ENCODE measurements at places on chromosomes 13 and 19.

- no peak for DNase-seq
Measured at GRCh38 chr19:38918526-38918925, 6.5 kb upstream of the CCER2 start.

DNA sequence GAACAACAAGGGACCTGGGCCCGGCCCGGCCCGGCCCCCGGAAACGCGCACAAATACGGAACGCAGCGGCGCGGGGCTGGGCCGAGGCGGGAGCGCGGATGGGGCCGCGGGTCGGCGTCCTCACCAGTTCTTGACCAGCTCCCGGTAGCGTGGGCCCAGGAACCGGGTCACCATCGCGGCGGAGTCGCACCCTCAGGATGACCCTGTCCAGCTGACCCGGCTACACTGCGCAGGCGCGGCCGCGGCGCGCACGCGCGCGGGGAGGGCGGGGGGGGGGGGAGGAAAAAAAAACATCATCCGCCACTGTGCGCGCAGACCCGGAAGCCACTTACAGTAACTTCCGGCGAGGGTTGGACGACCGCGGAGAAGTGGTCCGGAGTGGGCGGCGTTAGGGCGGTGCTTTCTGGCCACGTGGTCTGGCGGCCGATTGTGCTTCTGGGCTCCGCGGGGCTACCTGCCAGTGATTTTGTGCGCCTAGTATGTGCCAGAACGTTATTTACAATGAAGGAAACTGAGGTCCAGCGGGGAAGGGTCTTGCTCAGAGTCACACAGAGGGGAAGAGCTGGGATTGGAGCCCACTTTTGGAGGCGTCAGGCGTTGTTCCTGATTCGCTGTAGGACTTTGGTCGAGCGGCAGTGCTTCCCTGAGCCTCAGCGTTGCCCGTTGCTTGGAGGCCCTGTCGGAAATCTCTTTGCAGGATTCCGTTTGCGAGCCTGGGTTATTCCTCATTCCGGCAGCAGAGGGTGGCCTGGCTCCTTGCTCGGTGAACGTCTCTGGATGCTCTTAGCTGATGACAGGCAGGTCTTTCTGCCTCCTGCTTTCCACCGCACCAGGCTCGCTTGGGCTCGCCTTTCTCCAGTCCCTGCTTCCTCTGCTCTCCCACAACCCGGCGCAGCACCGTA is at the start of gene UQCR11:
Gene UQCR11 (minus strand): TSS at position 227 of the 902 bp plus-strand sequence. CDS start 53 bp downstream, at position 174.
- peak; percentile 96 for DNase-seq

- DNase-seq = no peak
Measured at GRCh38 chr19:30395283-30395682, 23.1 kb downstream of the ZNF536 start.

DNA sequence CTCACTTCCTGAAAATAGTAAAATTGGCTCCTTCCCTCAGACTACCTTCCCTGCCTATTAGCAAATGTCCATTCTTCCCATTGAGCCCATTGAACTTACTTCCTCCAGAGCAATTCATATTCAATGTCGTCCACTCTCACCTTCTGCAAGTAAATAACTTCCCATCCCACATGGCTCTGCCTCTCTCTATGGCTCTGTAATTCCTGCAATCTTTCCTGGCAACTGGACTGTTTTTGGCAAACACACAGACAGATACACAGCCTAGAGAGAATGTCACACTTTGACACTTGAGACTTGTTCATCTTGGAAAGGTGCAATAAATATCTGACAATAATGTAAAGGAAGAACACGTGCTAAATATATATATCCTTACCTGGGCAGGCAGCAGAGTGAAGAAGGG is 18.3 kb downstream of the UQCRFS1 start:
- no peak for DNase-seq

- no peak for DNase-seq
Measured at GRCh38 chr19:1453525-1454364, 3.8 kb downstream of the APC2 start.

- DNase-seq = no peak
Measured at GRCh38 chr19:14400951-14401431, 18.1 kb downstream of the DDX39A start.

DNA sequence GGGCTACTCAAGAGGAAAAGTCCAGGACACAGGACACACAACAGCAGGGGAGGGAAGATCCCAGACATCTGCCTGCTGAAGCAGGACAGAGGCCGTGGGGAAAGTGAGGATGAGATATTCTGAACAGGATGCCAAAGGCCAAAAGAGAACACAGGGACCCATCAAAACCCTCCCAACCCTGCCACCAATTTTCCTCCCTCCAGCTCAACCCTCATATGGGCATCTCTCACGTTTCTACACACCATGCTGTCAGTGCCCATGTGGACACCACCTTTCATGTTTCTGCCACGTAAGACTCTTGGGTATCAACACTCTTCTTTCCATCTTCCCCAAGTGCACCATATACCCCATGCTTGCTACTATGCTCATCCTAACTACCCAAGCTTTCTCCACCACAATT is 97.6 kb downstream of the RNASEH2B start:
- DNase-seq = no peak

All from activated CD4-positive, alpha-beta T cell treated with anti-CD3 and anti-CD28 coated beads, Interleukin-2, amount 50 U/mL, for 48 hours (primary cell).